Endodermal cell (in vitro differentiated cells): ENCODE measurements at places on chromosomes 12 and 14.

- no peak for DNase-seq
These were observed 12.3 kb upstream of the SLC35E3 start for GRCh38 chr12:68733661-68734071.

DNA sequence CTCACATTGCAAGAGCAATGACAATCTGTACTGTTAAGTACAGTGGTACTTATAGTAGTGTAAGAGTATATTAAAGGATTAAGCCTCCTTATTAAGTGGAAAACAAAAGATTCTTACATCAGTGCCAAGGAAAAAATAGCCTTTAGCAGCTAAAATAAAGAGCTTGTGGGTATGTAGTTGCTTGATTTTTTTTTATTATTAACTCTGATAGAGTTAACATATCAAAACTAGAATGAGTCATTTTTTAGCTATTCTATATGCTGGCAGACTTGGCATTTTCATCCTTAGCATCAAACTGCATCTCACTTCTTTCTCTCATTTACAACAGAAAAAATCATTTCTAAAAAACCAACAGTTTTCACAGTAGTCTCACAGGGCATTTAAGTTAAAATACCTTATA lies 86.5 kb downstream of the ATP2B1 start:
- no peak for DNase-seq

- no peak for DNase-seq
These were observed 12.2 kb downstream of the SLC48A1 start for GRCh38 chr12:47785036-47785886.

DNA sequence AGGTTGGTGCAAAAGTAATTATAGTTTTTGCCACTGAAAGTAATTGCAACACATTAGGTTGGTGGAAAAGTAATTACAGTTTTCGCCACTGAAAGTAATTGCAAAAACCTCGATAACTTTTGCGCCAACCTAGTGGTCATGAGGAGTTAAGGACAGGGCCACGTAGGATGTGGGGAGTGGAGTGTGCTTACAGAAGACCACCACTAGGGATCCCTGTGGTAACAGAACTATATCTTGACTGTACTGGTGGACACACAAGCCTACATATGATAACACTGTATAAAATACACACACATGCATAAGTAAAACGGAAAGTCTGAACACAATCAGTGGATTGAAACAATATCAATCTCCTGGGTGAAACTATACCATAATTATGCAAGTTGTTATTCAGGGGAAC lies 187.4 kb upstream of the ABCD2 start:
- DNase-seq = peak; percentile 73

DNA sequence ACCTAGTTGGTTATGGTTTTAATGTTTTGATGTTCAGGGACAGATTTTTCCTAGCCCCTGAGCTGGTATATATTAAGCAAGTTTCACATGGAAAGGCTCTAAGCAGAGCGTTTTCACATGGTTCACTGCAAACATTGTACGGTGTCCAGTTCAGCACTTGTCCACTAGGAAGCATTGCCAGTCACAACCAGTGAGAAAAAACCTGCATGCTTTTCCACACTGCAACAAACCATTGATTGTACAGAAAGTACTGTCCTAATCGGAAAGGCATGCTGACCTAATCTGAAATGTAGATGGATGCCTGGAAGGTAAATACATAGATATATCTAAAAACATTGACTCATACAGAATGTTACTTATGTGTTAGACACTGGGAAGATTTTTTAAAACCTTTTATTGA lies 25.0 kb upstream of the NPAS3 start:
- no peak for DNase-seq

DNA sequence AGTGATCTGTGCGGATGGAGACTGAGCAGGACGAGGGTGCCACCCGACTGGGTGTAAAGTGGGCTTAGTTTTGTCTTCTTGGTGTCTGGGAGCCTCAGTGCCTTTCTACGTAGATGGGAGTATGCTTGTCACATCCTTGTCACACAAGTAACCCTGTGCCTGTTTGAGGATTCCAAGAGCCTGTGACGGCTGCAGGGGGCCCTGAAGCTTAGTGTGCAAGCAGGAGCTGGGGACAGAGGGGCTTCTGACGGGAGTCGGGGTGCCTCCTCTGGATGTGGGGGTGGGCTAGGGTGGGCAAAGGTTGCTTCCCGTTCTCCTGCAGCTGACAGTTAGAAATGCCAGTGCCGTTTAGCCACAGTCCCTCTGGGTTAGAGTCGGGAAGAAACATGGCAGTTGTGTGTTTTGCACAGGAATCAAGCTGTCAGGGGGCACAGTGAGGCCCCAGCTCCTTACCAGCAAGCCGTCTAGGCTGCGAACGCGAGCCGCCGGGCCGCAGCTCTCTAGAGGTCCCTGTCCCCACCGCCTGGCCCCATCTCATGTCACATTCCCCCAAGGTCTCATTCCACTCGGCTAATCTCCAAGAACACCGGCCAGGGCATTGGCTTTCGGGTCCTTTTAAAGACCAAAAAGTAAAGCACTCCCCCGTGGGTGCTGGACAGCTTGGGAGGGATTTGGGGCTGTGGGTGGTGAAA lies 7.0 kb downstream of the RTL1 start:
- peak; percentile 41 for DNase-seq

DNA sequence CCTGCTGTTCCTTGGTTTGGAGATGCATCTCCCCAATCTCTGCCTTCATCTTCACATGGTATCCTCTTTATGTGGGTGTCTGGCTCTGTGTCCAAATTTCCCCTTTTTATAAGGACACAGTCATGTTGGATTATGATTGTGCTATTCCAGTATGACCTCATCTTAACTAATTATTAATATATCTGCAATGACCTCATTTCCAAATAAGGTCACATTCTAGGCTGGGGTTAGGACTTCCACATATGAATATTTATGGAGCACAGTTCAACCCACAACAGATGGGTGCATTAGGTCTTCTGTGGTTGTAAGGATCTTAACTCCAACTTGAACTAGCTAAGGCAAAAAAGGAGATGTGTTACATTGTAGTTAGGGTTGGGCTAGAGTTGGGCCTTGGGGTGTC lies 69.4 kb downstream of the ADCK1 start:
- no peak for DNase-seq

DNA sequence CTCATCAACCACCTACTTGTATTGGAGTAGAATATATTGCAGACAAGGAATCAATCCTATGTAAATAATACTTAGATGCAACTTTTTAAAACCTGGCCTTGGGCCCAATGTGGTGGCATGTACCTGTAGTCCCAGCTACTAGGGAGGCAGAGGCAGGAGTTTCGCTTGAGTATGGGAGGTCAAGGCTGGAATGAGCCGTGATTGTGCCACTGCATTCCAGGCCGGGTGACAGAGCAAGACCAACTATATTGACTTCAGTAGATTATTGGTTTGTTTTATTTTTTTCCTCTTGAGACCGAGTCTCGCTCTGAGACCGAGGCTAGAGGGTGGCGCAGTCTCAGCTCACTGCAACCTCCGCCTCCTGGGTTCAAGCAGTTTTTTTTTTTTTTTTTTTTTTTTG lies 3.6 kb downstream of the LARP4 start:
- no peak for DNase-seq

DNA sequence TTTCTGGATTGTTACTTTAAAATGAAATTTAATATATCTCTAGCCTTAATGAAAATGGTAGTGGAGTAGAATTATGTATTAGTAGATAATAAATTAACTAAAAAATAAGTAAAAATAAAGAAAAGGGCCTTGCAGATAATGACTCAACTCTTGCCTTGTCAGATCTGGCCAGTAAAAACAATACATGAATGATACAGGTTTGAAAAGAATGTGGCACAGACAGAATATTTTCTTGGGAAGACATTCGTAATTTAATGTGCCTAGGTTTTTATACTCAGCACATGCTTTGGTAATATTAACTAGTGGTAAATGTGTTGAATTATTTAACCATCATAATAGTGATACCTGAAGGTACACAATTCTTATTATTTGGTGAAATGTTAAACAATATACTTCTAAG lies 28.3 kb downstream of the ATF7IP start:
- no peak for DNase-seq
